NCI-H1436 (cell line): ENCODE measurements at places on chromosomes 6 and 20.
A peak's percentile ranks its signal among the peaks of the same experiment; 100 is the strongest.

DNA sequence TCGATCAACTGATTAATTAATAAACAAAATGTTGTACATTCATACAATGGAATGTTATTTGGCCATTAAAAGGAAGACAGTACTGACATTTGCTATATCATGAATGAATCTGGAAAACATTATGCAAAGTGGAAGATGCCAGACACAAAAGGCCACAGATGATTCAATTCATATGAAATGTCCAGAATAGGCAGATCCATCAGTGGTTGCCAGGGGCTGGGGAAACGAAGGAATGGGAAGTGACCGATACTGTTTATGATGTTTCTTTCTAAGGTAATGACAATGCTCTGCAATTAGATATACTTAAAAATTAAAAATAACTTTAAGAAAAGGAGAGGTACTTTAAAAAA lies 37.2 kb downstream of the ELOVL5 start:
- no peak for DNase-seq

DNA sequence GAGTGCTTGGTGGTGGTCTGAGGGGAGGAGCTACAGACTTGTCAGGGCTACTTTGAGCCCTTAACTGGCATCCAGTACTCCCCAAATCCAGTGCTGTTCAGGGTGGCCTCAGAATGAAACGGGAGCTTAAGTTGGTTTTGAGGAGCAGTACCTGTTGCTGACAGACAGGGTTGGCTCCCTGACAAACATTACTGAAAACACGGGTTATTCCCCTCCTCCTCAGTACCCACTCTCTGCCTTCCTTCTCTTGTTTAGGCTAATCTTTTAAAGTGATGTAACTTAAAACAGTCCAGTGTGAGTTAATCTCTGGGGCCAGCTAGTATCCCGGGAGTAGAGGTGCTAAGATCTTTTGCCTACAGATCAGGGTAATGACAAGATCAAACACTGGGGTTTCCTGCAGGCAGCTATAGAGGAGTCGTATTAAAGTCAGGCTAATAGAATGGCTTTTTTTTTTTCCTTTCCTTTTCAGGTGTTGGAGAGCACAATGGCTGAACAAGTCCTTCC lies 3.7 kb downstream of the TNFAIP3 start:
- DNase-seq = no peak

GRCh38 chr6:147283460-147283859 lies 79.2 kb downstream of the STXBP5 start:
- DNase-seq = no peak

GRCh38 chr20:40728996-40729395 lies 40.0 kb upstream of the MAFB start:
- DNase-seq = no peak

DNA sequence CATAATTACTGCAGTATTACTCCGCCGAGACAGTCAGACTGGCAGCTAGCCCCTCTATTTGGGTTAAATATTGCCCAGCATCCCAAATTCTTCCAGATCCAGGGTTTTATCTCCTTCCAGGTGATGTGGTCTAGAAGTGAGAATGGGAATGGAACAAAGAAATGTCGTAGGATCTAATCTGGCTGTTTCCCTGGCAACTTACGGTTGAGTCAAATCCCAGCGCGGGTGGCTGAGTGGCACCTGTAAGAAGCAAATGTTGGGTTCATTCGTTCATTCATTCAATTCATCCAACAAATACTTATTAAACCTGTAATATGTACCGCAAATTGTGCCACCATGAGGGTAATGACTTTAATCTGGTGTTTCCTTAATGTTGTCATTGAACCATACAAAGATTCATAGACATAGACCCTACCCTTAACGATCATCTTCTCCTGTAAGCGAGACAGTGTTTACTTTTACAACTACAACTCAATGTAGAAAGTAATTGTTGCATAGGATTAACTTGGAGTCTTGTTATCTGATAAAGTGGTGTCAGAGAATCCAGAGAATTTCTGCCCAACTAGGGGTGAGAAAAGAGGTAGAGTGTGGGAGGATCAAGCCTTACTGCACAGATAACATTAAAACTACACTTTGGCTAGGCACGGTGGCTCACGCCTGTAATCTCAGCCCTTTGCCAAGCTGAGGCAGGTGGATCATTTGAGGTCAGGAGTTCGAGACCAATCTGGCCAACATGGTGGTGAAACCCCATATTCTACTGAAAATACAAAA lies 91.3 kb upstream of the ADGRF1 start:
- no peak for DNase-seq

- no peak for DNase-seq
Observed at GRCh38 chr6:135759831-135760230, 91.7 kb upstream of the PDE7B start.

- no peak for DNase-seq
Observed at GRCh38 chr6:52330470-52330869, 31.5 kb upstream of the PAQR8 start.

DNA sequence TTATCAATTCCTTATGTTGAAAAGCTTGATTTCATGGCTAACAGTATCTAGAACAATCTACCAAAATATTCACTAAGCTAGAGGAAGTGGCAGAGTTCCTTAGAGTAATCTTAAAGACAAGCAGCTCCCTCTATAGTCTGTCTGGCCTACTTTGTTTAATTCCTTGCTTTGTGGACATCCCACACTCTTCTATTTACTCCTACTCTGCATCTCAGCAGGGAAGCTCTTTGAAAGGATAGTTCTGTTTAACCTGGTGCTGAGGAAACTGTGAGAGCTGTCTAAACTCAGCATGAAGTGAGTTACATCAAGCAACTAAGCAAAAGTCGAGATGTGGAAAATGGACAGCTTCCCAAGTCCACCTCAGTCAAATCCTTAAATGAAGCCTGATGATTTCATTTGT lies 4.3 kb downstream of the REV3L start:
- DNase-seq = no peak

- no peak for DNase-seq
Observed at GRCh38 chr20:44582311-44583025, at the start of gene PKIG. Gene PKIG, plus strand, starts transcription at chr20:44582579. Its CDS starts 31,978 bp downstream, at chr20:44614557.

DNA sequence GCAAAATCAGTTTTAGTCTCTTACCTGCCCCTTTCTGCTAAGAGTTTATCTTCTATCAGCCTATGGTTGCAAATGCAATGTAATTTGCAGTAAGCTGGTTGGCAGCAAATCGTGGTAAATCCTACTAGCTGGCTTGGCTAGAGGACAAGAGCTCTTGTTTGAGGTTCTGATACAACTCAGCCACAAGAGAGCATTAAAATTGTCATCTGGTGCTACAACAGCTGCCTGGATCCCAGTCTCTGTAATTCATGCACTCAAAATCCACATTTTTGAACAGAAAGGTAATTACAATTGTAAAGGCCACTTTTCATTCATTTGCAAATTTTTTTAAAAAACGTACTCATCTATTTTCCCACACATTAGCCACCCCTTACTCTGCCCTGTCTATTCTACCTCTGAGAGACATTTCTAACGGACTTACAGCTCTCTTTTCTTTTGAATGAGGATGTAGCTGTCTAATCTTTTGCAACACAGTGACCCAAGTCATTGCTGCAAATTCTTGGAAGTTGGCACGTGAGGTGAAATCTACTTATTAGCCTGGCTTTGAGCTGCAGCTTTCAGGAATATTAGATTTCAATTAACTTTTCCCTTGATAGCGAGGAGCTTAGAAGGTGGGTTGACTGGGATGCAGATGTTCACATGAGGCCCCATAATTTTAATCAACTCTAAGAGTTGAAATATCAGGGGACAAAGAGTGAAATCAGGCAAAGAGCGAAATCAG lies 54.0 kb upstream of the FAM184A start:
- DNase-seq = no peak

GRCh38 chr20:6575912-6576401 lies 191.5 kb upstream of the BMP2 start:
- no peak for DNase-seq

DNA sequence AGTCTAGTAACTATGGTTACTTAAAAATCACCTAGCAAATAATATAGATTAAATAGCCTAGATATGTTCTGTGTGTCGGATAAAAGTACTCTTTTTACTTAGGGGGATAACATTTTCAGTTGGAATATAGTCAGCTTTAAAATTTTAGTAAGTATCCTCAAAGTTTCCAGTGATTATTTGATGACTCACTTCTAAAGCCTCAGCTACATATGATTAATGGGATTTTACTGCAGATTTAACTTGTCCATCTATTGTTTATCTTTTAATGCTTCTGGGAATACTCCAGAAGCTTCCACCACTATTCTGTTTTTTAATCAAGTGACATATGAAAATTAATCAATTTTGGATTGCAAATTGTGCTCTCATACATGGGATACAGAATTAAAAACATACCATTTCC lies 8.7 kb upstream of the TENT5A start:
- DNase-seq = no peak

GRCh38 chr20:5918856-5919625 lies 31.3 kb downstream of the TRMT6 start:
- no peak for DNase-seq

DNA sequence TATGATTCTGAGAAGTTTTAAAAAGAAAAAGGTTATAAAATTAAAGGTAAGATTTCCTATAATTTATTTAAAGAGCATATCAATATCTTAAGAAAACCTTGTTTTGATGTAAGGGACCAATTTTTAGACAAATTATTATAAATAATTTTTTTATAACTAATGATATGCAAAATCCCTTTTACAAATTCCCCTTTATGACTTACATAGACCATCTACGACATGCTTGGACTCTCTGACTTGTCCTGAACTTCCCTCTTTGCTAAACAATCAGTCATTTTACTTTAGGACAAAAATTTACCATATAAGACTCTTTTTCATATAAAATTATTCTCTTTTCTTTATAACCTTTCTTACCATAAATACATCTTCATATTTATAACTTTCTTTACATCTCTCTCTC lies 15.3 kb upstream of the ANGPT4 start:
- DNase-seq = no peak

GRCh38 chr6:131914967-131915751 lies 36.0 kb downstream of the CCN2 start:
- DNase-seq = peak; percentile 58

DNA sequence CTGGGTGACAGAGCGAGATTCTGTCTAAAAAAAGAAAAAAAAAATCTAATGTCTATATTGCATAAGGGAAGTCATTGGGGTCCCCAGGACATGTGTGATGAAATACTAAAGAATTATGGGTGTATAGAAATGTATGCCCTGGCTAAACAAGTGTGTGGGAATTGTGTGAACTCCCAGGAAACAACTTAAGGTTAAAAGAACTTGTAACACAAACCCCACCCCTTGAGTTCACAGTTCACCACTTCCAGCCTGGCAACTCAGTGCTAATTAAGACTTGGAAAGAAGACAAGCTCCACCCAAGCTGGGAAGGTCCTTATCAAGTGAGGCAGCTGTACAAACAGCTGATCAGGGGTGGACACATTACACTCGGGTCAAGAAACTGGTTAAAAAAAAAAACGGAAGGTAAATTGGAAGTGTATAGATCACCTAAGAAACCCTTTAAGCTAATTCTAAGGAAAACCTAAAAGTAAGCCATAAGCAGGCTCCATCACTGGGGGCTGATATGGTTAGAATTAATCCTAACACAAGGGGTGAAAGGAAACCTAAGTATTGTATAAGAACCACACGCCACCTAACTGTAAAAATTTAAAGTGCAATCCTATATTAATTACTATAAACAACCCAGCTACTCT lies 25.2 kb downstream of the HLA-A start:
- peak; percentile 21 for DNase-seq

DNA sequence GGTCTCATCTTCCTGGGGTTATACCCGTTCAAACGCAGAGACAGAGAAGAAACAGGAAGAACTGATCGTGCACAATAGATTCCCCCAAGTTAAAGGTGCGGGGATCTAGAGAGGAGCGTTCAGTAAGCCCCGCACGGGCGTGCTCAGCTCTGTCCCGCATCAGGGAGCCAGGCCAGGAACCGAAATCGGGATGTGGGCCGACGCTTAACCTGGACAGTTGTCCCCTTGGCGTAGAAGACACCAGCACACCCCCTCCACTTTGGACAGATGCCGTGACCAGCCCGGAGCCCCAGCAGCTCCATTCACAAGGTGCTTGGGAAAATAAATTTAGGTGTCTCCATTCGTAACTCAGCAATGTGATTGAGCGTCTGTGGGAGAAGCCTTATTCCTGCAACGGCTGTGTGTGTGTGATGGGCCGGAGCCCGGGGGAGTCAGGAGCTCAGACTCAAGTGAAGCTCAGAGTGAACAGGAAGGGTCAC lies 24.0 kb upstream of the GATA5 start:
- DNase-seq = no peak

DNA sequence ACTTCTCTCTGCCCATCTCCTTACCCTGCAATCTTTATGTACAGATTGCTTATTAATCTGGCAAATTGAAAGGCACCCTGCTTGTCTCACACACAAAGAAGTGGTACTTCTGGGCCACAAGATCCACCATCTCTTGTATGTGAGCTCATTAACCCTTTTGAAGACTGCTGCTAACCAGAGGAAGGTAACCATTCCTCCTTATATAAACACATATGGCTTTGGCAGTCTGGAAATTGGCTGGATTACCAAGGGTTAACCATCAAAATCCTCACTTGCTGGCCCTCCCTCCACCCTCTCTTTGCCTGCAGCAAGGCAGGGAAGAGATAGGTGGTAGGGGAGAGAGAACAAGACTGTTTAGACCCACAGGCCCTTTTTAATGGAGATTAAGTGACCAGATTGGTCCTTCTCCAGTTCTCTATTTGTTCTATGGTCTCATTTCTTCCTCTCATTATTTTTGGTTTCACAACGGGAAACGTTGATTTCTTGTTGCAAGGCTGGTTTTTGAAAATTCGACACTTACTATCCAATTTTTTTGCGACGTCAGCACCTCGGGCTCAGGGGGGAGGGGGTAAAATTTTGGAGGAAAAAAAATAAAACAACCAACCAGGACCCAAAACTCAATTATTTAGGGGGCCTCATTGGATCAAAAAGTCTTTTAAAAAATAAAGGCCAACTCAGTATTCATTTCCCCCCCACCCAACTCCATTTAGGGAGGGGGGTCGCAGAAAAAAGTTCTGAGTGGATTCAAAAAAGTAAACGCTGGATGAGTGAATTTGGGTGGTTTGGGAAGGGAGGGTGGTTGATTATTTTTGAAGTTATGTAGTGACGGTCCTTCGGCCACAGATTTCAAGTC lies 859 bp downstream of the PPP1R10 start:
- DNase-seq = peak; percentile 48

DNA sequence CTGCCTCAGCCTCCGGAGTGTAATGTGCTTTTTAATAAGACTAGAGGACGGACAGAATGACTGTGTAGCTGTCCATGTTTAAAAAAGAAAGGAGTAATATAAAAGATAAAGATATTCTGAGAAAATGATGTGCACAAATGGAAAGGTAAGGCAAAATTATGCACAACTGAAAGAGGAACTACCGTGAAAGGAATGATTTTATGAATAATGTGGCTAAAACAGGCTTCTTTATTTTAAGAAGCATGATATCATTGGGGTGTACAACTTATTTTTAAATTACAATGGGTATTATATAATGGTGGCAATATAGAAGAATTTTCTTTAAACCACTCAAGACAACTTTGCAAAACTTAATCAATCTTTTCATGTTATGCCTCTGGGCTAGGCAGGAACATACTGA lies 78.1 kb downstream of the FIG4 start:
- DNase-seq = no peak

- DNase-seq = no peak
Observed at GRCh38 chr6:336159-337114, 44.1 kb downstream of the DUSP22 start.

GRCh38 chr6:16511040-16511660 lies 250.1 kb downstream of the ATXN1 start:
- peak; percentile 6 for DNase-seq

- DNase-seq = no peak
Observed at GRCh38 chr6:104462811-104463599, 396.7 kb downstream of the HACE1 start.
